ENCODE measurements at places on chromosomes 7 and 10.

GRCh38 chr10:18190840-18191239 lies 50.6 kb downstream of the CACNB2 start:
- DNase-seq, result no peak

DNA sequence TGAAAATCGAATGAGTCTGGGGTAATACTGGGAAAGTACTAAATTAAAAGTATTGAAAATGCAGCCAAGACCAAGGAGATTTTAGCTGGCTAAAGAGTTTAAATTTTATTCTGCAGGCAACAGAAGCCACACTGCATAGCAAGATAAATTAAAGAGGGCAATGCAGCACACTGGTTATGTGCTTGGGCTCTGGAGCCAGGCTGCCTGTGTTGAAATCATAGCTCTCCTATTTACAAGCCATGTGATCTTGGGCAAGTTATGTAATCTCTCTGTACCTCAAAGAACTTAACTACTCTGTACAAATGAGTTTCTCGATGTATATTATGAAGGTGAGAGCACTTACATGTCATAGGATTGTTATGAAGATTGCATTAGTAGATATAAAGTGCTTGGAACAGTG lies 9.9 kb downstream of the SLC25A13 start:
- no peak for DNase-seq

GRCh38 chr7:135886345-135887132 lies 90.6 kb downstream of the MTPN start:
- DNase-seq, result no peak

- DNase-seq, result no peak
Observed at GRCh38 chr7:48244864-48245271, 73.6 kb downstream of the ABCA13 start.

- DNase-seq, result no peak
Observed at GRCh38 chr10:20767028-20767427, 130.1 kb downstream of the NEBL start.

- DNase-seq, result no peak
Observed at GRCh38 chr10:67776371-67776770, 61.6 kb downstream of the DNAJC12 start.

DNA sequence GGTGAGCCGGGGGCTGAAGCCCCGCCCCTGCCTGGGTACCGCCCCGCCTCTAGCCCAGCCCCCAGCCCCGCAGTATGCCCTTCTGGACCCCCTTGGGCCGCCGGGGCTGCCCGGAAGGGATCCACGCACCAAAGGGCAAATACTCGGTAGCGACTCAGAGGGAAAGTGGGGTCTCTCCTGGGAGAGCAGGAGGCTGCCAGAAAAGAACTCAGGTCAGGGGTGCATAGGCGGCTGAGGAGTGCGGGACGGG lies 796 bp downstream of the FBXL15 start:
- DNase-seq, result no peak

- no peak for DNase-seq
Observed at GRCh38 chr10:124632064-124632531, 112.1 kb downstream of the FAM53B start.

- no peak for DNase-seq
Observed at GRCh38 chr10:3226960-3227744, 54.6 kb upstream of the PITRM1 start.

- DNase-seq, result no peak
Observed at GRCh38 chr7:44110719-44111635, 6.8 kb downstream of the AEBP1 start.

GRCh38 chr7:47669901-47670384 lies 88.0 kb upstream of the TNS3 start:
- no peak for DNase-seq

Data from NCI-H1105 (cell line).